ENCODE measurements at places on chromosomes 7 and 10.
A peak's percentile ranks its signal among the peaks of the same experiment; 100 is the strongest.

DNA sequence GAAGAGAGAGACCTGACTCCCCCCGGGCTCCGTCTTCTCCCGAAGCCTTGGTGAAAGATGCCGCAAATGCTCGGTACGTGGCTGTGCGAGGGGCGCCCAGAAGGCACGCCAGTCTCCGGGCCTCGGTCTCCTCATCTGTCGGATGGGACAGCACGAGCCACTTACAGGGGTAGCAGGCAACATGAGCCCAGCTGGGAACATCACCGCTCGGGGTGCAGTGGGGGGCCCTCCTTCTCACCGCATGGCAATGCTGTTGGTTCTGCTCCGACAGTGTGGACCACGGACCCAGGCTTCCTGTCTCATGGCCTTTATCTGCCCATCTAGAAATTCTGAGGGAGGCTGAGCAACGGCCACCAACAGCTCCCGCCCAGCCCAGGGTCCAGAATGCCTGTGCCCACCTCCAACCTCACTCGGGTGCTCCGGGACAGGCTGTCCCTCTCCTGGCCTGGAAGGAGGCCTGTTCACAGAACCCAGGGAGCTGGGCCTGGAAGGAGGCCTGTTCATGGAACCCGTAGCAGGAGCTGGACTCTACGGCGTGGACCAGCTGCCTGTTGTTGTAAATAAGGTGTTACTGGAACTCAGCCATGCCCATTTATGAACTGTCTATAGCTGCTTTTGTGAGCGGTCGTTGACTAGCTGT, 15.8 kb downstream of the ADAP1 start:
- no peak overlapping the region for H3K4me3 ChIP-seq
- no peaks in the 10 kb centered on the region for H3K36me3 ChIP-seq
- peak; percentile 6 for DNase-seq
- no peaks in the 10 kb centered on the region for H3K27me3 ChIP-seq

GRCh38 chr7:121330053-121330833, 1.4 kb downstream of the WNT16 start:
- no peak overlapping the region for H3K27ac ChIP-seq
- H3K4me3 ChIP-seq = peak overlapping the region; percentile 52
- no peaks in the 10 kb centered on the region for H3K36me3 ChIP-seq
- peaks cover 74% of the 10 kb centered on the region for H3K27me3 ChIP-seq

GRCh38 chr7:728602-729001, 1.5 kb upstream of the PRKAR1B start:
- H3K4me1 ChIP-seq = no peaks in the 10 kb centered on the region
- H3K36me3 ChIP-seq = no peaks in the 10 kb centered on the region
- H3K4me3 ChIP-seq = no peak overlapping the region
- no peak overlapping the region for H3K27ac ChIP-seq
- no peaks in the 10 kb centered on the region for H3K27me3 ChIP-seq

DNA sequence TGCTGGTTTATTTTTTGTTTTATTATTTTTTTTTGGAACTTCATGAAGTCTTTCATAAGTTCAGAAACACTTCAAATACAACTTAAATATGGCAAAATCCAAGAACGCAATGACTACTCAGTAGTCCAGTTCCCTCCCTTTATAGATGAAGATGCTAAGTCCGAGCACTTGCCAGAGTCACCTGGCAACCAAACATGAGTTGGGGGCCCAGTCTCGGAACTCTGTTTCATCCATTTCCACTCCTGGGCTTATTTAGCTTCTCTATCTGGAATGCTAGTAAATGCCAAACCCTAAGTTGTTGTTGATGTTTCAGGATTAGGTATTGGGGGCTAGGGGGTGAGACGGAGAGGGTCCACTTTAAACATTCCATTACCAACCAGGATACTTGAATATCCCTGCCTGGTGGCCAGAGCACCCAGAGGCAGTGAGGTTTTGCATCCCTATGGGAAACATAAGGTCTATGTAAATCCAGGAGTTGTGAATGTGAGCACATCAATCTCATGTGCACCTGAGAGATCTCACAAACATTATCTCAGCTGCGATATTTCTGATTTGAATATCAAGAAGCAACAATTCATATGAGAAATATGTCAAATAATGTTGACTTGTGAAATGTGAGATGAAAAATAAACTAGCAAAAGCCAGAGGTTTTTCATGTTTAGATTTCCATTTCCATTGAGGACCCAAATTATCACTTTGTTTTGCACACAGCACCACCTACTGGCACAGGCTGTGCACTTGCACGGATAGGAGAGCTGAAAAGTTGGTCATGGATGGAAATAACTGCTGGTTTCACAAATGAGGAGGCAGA, 129.3 kb downstream of the PKD1L1 start:
- no peak overlapping the region for H3K4me3 ChIP-seq
- no peak overlapping the region for H3K27ac ChIP-seq
- peak; percentile 71 for DNase-seq
- H3K36me3 ChIP-seq = no peaks in the 10 kb centered on the region
- H3K4me1 ChIP-seq = peaks cover under 1% of the 10 kb centered on the region
- H3K27me3 ChIP-seq = no peaks in the 10 kb centered on the region

GRCh38 chr10:1648648-1649047, 88.7 kb downstream of the ADARB2 start:
- H3K27ac ChIP-seq = no peak overlapping the region
- H3K4me1 ChIP-seq = no peaks in the 10 kb centered on the region
- DNase-seq = no peak
- H3K4me3 ChIP-seq = no peak overlapping the region
- H3K36me3 ChIP-seq = no peaks in the 10 kb centered on the region

- peaks cover 4% of the 10 kb centered on the region for H3K27me3 ChIP-seq
- H3K4me1 ChIP-seq = no peaks in the 10 kb centered on the region
- DNase-seq = no peak
- H3K27ac ChIP-seq = no peak overlapping the region
- H3K4me3 ChIP-seq = no peak overlapping the region
- H3K36me3 ChIP-seq = no peaks in the 10 kb centered on the region
These were observed 25.9 kb downstream of the ELFN1 start for GRCh38 chr7:1695800-1696454.

DNA sequence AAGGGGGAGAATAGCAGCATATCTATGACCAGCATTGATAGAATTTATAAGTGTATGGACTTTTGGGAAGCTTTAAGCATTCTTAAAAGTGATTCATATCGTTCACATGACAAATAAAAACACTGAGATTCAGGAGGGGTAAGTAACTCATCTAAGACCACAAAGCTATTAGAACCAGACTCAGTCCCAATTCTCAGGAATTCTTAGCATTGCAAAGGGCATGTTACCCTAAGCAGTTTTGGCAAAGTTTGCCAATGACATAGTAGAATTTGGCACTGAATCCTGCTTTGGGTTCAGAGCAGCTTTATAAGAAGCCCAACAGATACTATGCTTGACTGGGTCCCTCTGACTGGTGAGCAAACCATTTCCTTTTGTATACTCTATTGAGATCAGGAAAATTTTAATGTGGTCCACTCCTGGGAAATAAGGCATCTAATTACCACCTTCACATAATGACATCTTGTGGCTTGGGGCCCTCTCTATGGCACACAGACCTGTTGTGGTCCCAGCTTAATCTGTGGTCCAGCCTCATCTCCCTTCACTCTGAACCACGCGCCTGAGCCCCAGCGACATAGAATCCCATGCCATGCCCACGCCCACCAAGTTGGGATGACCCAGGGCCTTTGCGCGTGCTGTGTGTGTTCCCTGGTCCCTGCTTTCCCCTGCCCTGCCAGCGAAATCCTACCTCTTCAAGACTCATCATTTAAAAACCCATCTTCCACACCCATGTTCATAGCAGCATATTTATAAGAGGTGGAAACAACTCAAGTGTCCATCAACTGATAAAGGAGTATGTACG, 37.5 kb upstream of the DOCK1 start:
- no peak overlapping the region for H3K27ac ChIP-seq
- no peaks in the 10 kb centered on the region for H3K4me1 ChIP-seq
- no peak overlapping the region for H3K4me3 ChIP-seq
- no peak for DNase-seq

DNA sequence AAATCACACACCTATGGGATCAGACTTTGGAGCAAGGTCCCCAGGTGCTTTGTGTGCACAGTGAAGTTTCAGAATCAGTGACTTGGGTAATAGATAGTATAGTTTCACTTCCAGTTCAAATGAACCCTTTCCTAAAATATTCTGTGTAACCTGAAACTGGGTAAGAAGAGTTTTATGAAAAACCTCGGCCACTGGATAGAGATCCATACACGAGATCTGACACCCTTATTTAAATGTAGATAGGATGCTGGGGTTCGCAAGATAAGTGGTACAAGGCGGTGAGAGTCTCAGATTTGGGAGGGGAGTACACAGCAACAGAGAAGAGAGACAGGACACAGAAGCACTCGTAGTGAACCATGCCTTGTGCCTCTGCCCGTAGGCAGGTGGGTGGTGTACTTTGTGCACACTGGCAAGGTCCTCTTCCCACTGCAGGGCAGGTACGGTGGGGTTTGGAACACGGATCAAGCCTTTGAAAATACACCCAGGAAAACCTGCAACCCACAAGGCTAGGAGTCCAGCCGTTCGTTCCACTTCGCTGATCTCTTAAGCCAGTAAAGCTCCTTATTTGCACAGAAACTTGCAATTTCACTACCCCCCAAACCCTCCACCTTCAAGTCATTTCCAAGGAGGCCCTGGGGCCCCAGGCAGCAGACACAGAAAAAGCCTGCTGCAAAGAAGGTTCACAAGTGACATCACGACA, 162.8 kb downstream of the USP6NL start:
- no peaks in the 10 kb centered on the region for H3K4me1 ChIP-seq
- no peak overlapping the region for H3K27ac ChIP-seq
- DNase-seq = no peak

DNA sequence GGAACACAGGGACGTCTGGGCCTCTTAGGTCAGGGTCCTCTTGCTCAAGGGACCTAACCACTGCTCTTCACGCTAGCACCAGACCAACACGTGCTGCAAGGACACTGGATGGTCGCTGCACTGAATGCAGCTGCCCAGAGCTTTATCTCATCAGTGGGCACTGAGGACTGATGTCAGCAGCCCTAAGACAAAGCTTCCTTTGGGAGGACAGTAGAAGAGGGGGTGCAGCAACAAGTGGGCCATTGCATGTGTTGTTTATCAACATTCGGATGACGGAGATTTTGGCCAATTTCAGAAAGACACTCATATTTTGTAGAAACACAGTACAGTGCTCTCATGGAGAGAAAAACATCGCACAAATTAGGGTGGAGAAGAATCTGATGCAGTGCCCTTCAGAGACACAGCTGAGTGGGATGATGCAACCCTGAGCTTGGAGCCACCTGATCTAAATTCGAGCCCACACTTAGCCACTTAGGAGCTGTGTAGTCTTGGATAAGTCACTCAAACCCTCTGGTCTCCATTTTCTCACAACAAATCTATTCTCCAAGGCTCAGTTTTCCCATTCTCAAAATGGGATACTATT, 1.7 kb downstream of the OPALIN start:
- H3K36me3 ChIP-seq = no peaks in the 10 kb centered on the region
- no peak for DNase-seq
- peaks cover 2% of the 10 kb centered on the region for H3K27me3 ChIP-seq
- no peak overlapping the region for H3K27ac ChIP-seq
- peaks cover 9% of the 10 kb centered on the region for H3K4me1 ChIP-seq

DNA sequence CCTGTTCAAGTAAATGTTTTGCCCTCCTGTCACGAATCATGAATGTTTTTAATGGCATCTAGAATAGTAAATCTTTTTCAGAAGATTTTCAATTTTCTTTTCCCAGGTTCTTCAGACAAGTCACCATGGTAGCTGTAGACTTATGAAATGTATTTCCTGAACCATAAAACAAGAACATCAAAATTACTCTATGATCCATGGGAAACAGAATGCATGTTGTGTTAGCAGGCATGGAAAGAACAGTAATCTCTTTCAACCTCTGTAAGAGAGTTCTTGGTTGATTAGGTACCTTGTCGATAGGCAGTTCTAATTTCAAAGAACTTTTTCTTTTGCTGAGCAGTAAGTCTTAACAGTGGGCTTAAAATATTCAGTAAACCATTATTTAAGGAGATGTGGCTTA, 17.6 kb downstream of the AKR1C1 start:
- no peaks in the 10 kb centered on the region for H3K36me3 ChIP-seq
- no peak overlapping the region for H3K27ac ChIP-seq
- peaks cover 4% of the 10 kb centered on the region for H3K4me1 ChIP-seq
- H3K4me3 ChIP-seq = no peak overlapping the region
- no peak for DNase-seq

DNA sequence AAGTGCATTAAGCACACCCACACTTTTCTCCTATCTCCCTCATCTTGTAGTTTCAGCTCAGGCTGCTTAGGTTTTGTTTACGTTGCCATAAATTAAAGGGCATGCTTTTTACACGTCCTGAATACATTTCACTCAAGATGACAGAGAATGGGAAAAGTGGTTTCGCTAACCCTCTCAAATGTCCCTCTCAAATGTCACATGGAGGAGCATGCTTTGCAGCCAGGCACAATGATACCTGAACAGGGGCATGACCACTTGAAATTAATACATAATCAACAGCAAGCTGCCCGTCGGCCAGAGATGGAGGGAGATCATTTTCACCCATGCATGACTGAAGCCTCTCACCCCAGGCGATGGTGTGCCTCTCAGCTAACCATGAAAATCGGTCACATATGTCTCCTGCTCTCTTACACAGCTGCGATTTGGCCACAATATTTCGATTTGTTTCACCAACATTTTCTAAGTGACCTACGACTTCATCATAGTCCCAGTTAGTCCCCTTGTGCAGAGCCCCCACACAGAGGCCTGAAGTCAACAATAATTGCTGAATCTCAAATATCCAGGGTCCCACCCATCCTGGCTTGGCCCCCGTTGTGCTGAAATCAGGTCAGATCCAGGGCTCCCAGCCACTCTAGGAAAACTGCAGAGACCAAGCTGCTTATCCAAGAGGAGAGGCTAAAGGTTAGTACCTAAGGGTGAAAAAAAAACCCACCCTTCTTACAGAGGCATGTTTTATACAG, 373.9 kb upstream of the NFE2L3 start:
- no peak overlapping the region for H3K27ac ChIP-seq
- H3K36me3 ChIP-seq = no peaks in the 10 kb centered on the region
- DNase-seq = no peak
- H3K4me3 ChIP-seq = no peak overlapping the region

DNA sequence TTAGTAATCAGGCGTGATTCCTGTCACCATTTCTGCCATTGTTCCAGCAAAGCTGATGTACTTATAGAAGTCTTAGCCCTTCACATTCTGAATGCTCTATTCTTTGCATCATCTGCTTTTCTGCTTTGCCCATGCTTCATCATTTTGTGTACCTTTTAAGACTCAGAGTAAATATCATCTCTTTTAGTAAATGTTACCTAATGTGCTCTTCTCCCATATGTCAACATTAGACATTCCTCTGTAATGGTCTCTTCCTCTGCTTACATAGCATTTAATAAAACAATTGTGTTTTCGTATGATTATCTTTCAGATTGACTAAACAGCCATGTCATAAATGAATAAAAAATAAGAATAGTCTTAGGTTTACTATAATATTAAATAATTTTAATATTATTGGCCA, 719.6 kb upstream of the GRM3 start:
- H3K36me3 ChIP-seq = no peaks in the 10 kb centered on the region
- no peak overlapping the region for H3K4me3 ChIP-seq
- no peak overlapping the region for H3K27ac ChIP-seq
- H3K27me3 ChIP-seq = no peaks in the 10 kb centered on the region
